Cortex of kidney (tissue), 1 donor: ENCODE measurements at places on chromosomes 16 and 17.

DNA sequence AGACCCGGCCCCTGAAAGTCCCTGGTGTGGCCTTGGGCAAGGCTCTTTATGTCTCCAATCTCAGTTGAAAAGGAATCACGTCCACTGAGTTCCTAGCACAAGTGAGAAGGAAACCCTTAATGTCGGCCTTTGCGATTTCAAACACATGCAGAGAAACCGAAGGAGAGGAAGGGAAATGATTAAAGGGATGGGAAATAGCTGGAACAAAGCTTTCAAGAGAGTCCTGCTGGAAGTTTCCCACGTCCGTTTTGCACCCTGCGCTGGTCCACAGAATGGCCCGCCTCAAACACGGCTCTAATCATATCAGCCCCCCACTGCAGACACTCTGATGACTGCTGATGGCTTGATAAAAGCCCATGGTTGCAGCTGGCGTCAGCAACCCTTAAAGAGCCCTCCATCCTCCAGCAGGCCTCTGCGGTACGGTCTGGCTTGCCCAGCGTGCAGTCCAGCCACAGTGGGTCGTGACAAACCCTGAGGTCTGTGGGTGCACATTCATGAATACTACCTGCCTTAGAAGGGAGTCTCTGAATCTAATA is 765.5 kb upstream of the EEF2KMT start:
- DNase-seq = no peak

GRCh38 chr16:87186446-87186845 is 130.7 kb downstream of the C16orf95 start:
- DNase-seq = no peak

GRCh38 chr16:58280846-58281301 is 14.0 kb downstream of the PRSS54 start:
- DNase-seq = no peak

- DNase-seq = no peak
These were observed 3.1 kb downstream of the KCNJ2 start for GRCh38 chr17:70172449-70172848.

- DNase-seq = no peak
These were observed 17.4 kb downstream of the ASPSCR1 start for GRCh38 chr17:81994593-81995462.

GRCh38 chr17:60416368-60416925 is 5.8 kb upstream of the CHCT1 start:
- no peak for DNase-seq

GRCh38 chr16:83847371-83848225 is 39.8 kb downstream of the HSBP1 start:
- no peak for DNase-seq

- no peak for DNase-seq
These were observed at the start of gene TCAP for GRCh38 chr17:39664581-39665561. Gene TCAP (plus strand): TSS chr17:39665349. CDS start chr17:39665360, 11 bp downstream.

DNA sequence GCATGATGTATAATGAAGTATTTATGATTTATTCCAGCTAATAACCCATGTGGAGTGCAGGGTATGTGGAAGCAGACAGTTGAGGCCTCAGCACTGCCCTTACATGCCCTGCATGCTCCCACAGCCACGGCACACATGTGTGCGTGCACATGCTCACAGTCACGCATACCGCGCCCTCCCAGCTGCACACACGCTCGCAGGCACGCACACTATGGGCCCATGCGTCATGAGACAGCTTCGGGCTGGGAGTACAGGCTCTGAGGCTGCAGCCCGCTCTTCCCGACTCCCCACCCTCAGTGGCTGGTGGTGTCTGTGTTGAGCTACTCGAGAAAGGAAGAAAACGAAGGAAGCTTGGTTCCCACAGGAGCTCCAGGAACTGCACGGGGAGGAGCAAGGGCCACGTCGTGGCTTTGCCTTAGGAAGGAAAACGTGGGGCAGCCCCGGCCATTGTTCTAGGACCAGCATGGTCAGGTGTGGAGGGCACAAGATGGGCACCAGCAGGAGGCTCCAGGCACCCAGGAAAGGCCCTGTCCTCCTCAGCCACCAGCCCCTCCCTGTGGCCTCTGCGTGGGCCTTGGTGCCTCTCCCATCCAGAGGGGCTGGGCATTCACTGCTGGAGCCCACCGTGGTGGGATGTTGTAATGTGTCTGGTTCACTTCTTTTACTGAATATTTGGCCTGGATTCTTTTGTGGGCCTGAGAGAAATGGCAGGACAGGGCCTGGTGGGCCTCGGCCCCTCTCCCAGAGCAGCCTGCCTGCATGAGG is 27.5 kb upstream of the CDH15 start:
- DNase-seq = no peak

- no peak for DNase-seq
These were observed 116.1 kb upstream of the RBBP6 start for GRCh38 chr16:24423312-24423711.

DNA sequence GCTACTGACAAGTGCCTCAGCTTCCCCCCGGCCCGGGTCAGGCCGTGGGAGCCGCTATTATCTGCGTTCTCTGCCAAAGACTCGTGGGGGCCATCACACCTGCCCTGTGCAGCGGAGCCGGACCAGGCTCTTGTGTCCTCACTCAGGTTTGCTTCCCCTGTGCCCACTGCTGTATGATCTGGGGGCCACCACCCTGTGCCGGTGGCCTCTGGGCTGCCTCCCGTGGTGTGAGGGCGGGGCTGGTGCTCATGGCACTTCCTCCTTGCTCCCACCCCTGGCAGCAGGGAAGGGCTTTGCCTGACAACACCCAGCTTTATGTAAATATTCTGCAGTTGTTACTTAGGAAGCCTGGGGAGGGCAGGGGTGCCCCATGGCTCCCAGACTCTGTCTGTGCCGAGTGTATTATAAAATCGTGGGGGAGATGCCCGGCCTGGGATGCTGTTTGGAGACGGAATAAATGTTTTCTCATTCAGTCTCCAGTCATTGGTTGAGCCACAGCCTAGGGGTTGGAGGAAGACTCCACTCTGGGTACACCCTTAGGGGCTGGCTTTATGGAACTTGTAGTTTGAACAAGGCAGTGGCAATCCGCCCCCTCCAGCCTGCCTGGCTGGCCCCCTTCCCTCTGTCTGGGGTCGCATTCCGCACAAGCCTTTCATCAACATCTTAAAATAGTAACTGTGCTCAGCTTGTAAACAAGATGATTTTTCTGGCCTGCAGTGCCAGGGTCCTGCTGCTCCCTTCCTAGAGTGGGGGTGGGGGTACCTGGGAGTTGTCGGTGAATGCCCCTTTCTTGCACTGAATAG is 4.1 kb downstream of the SYNGR2 start:
- no peak for DNase-seq

GRCh38 chr17:1957037-1957436 is 68.1 kb downstream of the RTN4RL1 start:
- DNase-seq = no peak

DNA sequence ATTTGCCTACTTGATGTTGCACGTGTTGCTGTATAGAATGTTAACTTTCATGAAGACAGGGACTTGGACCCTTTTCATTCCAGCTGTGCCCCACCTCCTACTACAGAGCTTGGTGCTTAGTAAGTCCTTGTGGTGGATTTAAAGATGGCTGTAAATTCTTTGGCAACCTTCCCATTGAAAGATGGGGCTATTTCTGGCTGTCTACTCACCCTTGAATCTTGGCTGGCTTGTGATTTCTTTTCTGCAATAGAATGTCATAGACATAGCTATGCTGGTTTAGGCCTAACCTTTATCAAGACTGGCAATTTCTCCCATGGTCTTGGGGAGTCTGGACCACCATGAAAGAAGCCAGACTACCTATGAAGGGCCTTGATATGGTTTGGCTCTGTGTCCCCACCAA is 59.0 kb downstream of the ACSM2A start:
- DNase-seq = no peak

- DNase-seq = no peak
These were observed 246.9 kb downstream of the PRKCA start for GRCh38 chr17:66549311-66549704.

GRCh38 chr17:45160447-45161287 is 1.0 kb upstream of the HEXIM2 start:
- DNase-seq = no peak

GRCh38 chr16:87973717-87974116 is 22.5 kb downstream of the BANP start:
- no peak for DNase-seq

- DNase-seq = no peak
These were observed 35.8 kb upstream of the TEKT3 start for GRCh38 chr17:15377200-15377599.

- DNase-seq = no peak
These were observed 32.8 kb upstream of the ETV4 start for GRCh38 chr17:43578699-43579565.

DNA sequence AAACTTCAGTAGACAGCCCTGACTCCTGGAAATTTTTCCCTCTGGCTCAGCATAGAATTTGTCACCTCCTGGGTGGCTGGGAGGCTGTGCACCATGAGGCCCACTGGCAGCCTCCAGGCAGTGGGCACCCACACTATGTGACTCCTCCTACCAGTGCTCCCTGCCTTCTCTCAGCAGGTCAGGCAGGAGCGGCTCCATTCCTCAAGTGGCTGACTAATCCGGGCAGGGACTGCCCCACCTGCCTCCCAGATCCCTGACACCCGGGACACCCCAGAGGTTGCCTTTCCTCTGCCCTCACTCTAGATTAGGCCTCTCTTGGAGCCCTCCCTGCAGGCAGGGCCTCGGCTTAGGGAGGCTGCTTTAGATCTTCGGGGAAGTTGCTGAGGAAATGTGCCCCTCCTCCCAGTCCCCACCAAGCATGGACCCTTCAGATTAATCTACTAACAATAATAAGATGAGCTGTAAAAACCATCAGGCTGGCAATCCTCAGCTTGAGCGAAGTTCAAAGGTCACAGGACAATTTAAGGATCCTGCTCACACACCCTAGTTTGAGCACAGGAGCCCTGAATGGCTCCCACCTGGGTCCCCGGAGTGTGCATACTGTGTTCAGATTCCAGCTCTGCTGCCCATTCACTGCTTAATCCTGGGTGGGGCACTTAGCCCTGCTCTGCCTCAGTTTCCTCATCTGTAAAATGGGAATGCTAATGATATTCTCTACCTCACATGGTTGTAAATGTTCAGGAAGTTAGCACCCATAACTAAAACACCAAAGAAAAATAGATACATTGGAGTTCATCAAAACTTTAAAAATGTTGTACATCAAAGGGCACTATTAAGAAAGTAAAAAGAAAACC is 10.0 kb upstream of the MYCBPAP start:
- DNase-seq = no peak

DNA sequence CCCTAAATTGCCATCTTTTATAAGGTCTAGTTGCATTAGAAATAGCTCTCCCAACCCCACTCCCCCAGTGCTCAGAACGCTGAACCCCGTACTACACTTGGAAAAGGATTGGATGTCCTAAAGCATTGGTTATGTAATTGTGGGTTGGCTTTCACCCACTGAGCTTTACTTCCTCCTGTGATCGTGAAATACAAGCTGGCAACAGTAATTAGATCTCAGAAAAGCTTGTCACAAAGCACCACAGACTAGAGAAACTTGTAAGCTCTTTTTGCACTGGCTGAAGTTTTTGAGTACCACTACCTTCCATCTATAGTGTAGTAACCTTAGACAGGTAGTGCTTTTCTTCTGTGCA is 54.4 kb downstream of the SIAH1 start:
- DNase-seq = no peak

DNA sequence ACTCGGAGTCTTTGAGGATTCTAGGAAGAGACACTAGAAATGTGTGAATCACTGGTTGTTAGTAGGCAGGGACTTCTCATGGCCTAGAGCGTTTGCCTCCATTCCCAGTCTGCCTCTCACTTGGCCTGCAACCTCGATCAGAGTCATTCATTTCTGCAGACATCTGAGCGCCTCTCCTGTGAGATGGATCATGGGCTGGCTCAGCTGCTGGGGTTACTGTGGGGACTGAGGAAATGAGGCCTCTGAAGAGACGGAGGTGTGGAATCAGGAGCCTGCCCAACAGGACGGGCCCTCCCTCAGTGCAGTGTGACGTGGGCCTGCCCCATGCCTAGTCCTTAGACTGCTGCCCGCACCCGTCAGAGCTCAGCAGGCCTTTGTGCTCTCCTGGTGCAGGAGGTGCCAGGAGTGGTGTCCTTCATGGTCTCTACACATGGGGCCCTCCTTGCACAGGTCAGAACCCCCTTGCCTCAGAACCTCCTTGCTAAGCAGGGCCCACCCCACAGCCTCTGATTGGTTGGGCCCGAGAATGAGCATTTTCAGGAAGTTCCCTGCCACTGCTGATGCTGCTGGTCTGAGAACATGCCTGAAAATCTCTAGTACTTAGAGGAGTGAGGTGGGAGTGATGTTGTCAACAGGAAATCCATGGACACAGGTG is 99.4 kb downstream of the NPIPB11 start:
- DNase-seq = no peak

DNA sequence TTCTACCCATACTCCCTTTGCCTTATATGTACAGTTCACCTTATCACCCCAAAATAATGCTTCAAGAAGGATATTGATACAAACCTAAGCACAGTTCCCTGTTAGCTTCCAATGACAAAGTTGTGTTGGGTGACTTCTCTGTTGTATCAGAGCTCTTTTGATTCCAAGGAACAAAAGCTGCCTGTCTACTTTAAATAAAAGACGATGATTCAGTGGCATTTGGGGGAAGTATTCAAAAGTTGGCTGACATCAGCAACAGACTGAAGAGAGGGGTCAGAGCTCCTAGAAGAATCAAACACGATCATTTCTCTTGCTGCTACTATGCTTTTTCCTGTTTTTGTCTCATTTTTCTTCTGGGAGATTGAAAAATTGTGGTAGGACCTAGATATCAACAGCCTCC is 69.4 kb upstream of the CA10 start:
- DNase-seq = no peak

DNA sequence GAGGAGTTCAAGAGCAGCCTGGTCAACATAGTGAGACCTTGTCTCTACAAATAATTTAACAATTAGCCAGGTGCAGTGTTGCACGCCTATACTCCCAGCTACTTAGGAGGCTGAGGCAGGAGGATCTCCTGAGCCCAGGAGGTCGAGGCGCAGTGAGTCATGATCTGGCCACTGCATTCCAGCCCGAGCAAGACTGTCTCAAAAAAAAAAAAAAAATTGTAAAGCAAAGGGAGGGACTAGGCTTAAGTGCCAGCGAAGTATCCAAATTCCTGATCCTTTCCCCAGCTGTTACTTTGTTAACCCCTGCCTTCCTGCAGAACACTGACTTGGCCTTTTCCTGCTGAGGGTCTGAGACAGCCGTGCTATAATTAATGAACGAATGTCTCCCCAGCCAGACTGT is 2.7 kb downstream of the GDPD3 start:
- no peak for DNase-seq
